Subcutaneous preadipocyte (primary cell): ENCODE measurements at places on chromosomes 2 and 18. TPM values are rescaled to one million over a fixed set of nuclear protein-coding genes. Genes with fewer than 3 reads are reported as not detected.

The IL36G gene
- not detected in 2 replicates for total RNA-seq

The DNAH7 gene
- total RNA-seq, result 0.39 and 0.73 TPM in 2 replicates

The ZNF396 gene
- total RNA-seq, result 0.37 and 0.59 TPM in 2 replicates

The RPRM gene
- not detected in 2 replicates for total RNA-seq

The LONRF2 gene
- total RNA-seq, result under 0.01 TPM in 2 replicates

The CPO gene
- total RNA-seq, result under 0.01 and 0.20 TPM in 2 replicates

The PIKFYVE gene
- total RNA-seq, result 29.8 and 38.5 TPM in 2 replicates

The SPIRE1 gene
- total RNA-seq, result 18.7 and 27.0 TPM in 2 replicates

The ATP6V1C2 gene
- total RNA-seq, result under 0.01 TPM in 2 replicates

The SIGLEC15 gene
- total RNA-seq, result 0.73 and 5.1 TPM in 2 replicates

The HMSD gene
- 0.39 TPM in 1 of 2 replicates, not detected in the other for total RNA-seq

The MRPS9 gene
- total RNA-seq, result 19.5 and 22.0 TPM in 2 replicates
